ENCODE measurements at places on chromosomes 16 and 17. TPM values are rescaled to one million over a fixed set of nuclear protein-coding genes. Genes with fewer than 3 reads are reported as not detected.

DNA sequence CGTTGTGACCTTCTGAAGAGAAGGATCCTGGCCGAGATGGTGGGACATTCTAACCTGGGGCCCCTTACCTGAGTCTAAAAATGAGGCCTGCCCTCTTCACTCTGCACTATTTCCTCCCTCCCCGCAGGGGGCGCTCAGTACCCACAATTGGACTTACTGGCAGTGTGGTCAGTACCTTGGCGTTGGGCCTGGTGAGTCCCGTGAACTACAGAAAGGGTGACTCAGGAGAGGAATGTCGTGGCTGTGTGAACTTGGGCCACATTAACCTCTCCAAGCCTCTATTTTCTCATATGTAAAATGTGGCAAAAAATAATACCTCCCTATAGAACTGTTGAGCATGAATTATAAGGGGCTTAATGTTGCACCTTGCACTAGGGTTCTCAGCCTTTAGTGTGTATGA, 3.9 kb downstream of the RSAD1 start:
- peak; percentile 98 for DNase-seq
- no peak overlapping the region for H3K4me3 ChIP-seq
- peaks cover 29% of the 10 kb centered on the region for H3K4me1 ChIP-seq
- no peaks in the 10 kb centered on the region for H3K27me3 ChIP-seq
- peak overlapping the region; percentile 79 for H3K27ac ChIP-seq

DNA sequence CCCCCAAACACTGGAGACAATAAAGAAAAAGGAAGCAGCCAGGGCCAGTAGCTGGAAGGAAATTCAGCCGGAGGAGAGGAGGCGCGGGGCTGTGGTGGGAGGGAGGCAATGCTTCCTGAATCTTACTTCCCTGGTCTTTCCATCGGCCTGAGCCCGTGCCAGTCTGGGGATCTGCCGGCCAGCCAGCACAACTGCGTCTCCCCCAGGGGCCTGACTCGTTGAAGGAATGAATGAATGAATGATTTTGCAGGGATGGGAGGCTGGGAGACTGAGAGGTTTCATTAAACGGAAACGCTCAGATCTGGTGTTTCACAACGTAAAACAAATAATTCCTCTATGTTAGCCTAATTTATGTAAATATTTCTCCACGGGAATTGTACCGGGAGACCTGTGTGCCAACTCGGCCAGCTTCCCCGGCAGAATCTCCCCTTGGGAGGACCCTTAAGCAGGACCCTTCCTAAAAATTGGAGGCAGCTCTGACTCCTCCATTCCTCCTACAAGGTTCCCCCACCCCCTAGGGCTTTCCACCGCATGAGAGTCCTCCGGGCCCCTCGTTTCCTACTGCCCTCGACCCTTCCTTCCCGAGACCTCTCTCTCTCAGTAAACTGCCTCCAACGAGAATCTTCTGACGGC, 1.3 kb upstream of the BAIAP2 start:
- peaks cover 32% of the 10 kb centered on the region for H3K36me3 ChIP-seq
- H3K27me3 ChIP-seq: no peaks in the 10 kb centered on the region
- H3K4me3 ChIP-seq: peak overlapping the region; percentile 82
- H3K4me1 ChIP-seq: peaks cover 36% of the 10 kb centered on the region
- DNase-seq: no peak

The KRT38 gene
- total RNA-seq: not detected

The TMC8 gene
- total RNA-seq: not detected

DNA sequence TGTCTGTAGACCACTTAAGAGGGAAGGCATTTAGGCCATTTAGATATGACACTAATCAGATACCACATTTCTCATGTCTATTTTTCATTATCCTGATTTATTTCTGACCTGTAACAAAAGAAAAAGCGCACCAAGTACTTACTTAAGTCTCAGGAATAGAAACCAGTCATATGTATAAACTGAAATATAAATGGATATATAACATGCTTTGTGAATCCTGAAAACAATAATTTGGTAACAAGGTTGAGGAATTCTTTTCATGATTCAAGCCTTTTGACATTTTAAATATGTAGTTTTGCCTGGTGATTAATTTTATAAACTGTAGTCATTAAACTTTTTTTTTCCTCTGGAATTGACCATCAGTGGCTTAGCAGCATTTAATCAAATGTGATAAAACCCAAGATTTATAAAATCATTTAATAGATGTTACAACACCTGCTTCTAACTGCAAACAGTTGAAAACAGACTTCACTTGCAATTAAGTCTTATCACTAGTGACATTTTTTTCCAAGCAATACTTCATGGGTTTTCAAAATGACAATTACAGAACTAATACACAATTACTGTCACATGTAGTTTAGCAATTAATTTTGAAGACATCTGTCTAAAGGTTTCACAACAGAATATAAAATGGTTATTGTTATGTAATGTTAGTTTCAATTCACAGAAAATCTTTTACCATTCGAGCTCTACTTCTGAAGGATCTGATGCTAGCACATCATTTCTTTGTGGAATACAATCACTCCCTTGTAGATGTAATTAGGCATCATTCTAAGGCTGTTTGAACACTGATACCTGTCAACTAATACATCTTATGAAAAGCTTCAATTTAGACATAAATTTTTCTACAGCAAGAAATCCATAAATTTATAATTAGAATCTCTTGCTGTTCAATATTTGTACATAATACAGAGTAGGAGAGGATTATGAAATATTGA, 110.3 kb downstream of the TOX3 start:
- no peaks in the 10 kb centered on the region for H3K36me3 ChIP-seq
- no peak overlapping the region for H3K27ac ChIP-seq
- no peak for DNase-seq
- H3K27me3 ChIP-seq: no peaks in the 10 kb centered on the region
- H3K4me1 ChIP-seq: no peaks in the 10 kb centered on the region

The TMIGD1 gene
- total RNA-seq: not detected

The ZNF207 gene
- total RNA-seq: 167 TPM

The WWOX gene
- 15.5 TPM for total RNA-seq

- H3K27me3 ChIP-seq: no peaks in the 10 kb centered on the region
- H3K4me3 ChIP-seq: no peak overlapping the region
- H3K36me3 ChIP-seq: no peaks in the 10 kb centered on the region
- no peaks in the 10 kb centered on the region for H3K4me1 ChIP-seq
- DNase-seq: no peak
- H3K27ac ChIP-seq: no peak overlapping the region
Observed at GRCh38 chr17:70776441-70776840, 607.1 kb downstream of the KCNJ2 start.

GRCh38 chr16:24023621-24024020, 187.8 kb downstream of the PRKCB start:
- no peaks in the 10 kb centered on the region for H3K4me1 ChIP-seq
- DNase-seq: no peak
- no peak overlapping the region for H3K27ac ChIP-seq
- H3K27me3 ChIP-seq: peaks cover 68% of the 10 kb centered on the region
- H3K36me3 ChIP-seq: no peaks in the 10 kb centered on the region
- H3K4me3 ChIP-seq: no peak overlapping the region

The ERN2 gene
- not detected for total RNA-seq
